ENCODE measurements at places on chromosomes 2 and 18.

GRCh38 chr2:121907928-121908327, 152.5 kb downstream of the TSN start:
- DNase-seq = no peak

GRCh38 chr2:215919624-215920243, 93.6 kb downstream of the MREG start:
- no peak for DNase-seq

GRCh38 chr2:35080231-35080910, 1275.2 kb upstream of the CRIM1 start:
- DNase-seq = no peak

- DNase-seq = no peak
Measured at GRCh38 chr2:235920216-235920865, 247.8 kb downstream of the GBX2 start.

GRCh38 chr2:186917866-186918265, 68.9 kb upstream of the ZSWIM2 start:
- no peak for DNase-seq

DNA sequence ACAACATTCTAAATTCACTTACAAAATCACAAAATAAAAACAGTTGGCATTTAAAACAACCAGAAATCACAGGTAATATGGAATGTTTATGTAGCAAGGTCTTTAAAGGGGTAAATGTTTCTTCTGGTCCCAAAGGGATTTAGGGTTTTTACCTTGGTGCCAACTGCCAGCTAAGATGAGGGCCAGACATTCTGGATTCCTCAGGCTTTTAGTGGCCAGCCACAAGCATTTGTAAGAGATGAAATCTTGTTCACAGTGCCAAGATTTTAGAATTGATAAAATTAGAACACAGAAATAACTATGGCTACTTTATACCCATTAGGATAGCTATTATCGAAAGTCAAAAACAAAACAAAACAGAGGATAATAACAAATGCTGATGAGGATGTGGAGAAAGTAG, 60.4 kb upstream of the CDKL4 start:
- DNase-seq = no peak

DNA sequence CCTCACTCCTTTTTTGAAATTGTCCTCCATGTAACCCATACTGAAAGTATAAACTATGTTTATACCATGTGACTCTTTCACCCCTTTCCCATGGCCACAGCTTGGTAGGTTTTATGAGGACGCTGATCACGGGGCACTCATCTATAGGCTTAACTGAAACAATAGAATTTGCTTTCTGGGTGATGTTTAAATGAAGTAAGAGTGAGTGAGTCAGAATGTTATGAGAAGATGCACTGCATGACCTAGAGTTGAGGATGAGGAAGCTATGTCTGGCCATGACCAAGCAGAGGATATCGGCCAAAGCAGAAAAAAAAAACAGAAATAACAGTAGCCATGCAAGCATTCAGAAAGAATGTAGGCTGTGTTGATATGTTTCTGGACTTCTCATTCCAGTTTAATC, 34.9 kb downstream of the SCN1A start:
- DNase-seq = no peak

DNA sequence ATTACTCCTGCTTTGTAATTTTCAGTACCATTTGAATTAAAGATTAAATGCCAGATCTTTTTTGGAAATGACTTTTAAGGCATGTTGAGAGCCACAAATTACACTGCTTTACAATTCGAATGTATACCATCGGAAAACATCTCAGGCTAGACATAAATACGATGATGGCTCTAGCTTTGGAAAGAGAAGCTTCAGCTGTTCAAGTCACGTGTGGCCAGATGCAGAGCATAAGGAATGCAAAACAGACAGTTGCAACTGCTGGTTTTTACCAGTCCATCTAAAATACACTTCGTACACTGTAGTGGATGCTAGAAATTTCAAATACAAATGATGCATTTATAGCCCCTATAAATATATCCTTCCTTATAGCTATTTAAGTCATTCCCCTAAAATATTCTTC, 8.0 kb downstream of the ZNF516 start:
- DNase-seq = no peak

DNA sequence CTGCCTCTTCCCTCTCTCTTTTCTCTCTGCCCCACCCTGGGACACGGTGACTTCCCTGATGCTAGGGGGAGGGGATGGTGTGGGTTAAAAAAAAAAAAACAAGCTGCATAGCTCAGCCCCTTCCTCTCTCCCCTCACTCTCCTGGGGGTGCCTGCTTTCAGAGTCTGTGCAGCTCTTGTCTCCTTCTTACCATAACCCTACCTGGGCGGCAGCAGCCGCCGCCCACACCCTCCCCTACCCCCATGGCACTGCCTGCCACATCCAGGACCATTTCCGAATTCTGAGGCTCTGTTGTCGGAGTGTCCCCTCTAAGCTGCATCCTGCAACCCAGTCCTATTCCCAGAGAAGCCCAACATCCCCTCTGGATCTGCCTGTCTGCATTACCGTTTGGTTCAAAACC, 16.0 kb downstream of the TTC32 start:
- DNase-seq = no peak

DNA sequence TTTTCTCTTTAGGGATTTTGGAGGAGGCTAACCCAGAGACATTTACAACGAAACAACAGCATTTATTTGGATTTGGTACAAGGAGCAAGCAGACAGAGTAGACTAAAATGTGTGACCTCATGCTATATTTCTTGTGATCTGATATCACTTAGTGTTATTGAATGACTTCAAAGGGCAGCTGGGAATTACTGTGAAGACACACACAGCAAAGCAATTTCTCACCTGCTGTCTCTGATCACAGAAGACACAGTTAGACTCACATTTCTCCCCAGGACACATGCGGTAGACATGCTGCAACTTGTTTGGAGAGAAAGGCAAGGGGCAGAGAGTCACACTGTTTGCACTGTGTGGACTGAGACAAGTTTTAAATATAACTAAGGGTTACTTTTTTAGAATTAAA, 67.5 kb downstream of the LTBP1 start:
- no peak for DNase-seq

GRCh38 chr2:156890529-156891148, 366.9 kb upstream of the GALNT5 start:
- no peak for DNase-seq

GRCh38 chr18:44974174-44974573, 293.5 kb downstream of the SETBP1 start:
- no peak for DNase-seq

DNA sequence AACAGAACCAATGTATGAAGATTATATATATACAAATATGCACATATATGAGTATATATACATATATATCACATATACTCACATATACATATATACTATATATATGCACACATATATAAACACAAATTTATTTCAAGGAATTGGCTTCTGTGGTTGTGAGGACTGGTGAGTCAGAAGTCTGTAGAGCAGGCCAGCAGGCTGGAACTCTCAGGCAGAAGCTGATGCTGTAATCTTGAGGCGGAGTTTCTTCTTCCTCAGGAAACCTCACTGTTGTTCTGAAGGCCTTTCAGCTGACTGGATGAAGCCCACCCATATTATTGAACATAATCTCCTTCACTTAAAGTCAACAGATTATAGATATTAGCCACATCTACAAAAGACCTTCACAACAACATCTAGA, 143.9 kb upstream of the CREB1 start:
- DNase-seq = no peak

GRCh38 chr2:132669908-132670495, at the start of gene LYPD1:
LYPD1 (minus strand) TSS chr2:132670205; CDS start chr2:132669932, 273 bp downstream.
- no peak for DNase-seq

GRCh38 chr2:151971301-151972051, 127.4 kb downstream of the CACNB4 start:
- no peak for DNase-seq

- DNase-seq = no peak
Measured at GRCh38 chr18:38966841-38967240, 1401.2 kb upstream of the CELF4 start.

DNA sequence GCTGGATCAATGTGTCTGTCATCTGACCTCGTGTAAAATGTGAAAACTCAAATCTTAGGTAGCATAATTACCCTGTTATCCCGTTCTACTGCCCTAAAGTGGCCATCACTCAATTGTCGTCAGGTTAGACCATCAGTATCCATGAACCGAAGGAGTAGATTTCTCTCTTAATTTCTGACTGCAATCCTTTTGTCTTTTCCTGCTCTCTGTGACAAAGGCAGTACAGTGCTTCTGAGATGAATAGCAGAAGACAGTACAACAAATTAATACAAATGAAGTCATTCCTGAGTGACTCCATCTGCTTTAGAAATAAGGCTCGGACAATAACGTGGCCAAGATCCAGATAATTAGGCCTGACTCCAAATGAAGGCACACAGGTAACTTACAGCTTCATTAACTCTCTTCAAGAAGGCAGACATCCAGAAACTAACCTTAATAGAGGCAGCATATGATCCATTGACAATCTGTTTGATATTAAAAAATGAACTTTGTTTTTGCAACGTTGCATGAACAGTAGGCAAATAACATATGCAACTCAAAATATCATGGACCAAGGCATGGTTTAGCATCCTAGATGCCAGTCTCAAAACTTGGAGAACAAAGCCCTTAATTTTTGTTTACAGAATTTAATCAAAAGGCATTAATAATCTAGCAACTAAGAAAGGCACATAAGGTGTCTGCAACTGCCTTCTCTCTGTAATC, 96.7 kb upstream of the CDH20 start:
- DNase-seq = no peak

DNA sequence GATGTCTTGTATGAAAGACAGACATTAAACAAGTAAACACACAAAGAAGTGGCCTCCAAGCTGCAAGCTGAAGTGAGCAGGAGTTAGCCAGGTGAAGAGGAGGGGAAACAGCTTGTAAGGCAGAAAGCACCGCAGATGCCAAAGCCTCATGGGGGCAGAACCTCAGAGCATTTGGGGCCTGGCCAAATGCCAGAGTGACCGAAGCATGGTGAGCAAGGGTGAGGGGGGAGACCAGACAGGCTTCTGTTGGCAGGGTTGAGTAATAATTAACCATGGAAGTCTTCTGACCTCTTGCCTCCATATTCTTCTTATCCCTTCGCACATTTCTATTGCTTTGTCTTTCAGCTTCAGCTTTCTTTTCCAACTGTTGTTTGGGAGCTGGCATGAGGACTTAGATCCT, 5.6 kb downstream of the QPCT start:
- no peak for DNase-seq

GRCh38 chr2:11457935-11458334, 8.0 kb downstream of the E2F6 start:
- no peak for DNase-seq

DNA sequence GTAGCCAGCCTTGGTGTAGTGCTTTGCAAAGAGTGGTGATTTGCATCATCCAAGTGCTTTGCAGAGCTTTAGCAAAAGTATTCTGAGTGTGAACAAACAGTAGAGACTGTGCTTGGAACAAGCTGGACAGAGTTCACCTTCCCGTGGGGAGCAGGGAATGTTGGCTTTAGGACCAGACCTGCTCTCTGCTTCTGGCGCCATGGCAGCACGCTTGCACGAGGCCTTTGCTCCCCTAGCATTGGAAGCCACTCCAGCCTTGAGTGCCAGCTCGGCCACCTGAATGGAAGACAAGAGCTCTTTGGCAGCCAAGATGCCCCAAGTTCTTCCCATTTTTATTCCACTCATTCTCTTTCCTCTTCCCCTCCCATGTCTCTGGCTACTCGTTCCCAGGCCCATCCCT, 250.8 kb upstream of the OSR1 start:
- DNase-seq = no peak

DNA sequence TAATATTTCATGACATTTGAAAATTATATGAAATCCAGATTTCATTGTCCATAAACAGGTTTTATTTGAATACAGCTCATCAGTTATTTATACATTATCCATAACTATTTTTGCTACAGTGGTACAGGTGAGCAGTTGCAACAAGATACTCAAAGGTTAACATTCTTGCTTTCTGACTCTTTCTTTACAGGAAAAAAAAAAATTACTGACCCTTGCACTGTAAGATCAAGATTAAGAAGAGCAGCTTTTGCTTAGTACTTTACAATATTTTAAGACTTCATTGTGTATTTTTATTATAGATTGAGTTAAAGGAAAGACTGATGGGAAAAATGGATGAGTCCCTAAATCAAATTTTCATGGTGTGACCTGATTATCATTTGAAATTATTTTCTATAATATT, 11.2 kb downstream of the ETAA1 start:
- no peak for DNase-seq

GRCh38 chr2:68762665-68763064, 28.1 kb downstream of the ARHGAP25 start:
- DNase-seq = no peak

GRCh38 chr2:119066272-119066804, 92.2 kb downstream of the C1QL2 start:
- no peak for DNase-seq

DNA sequence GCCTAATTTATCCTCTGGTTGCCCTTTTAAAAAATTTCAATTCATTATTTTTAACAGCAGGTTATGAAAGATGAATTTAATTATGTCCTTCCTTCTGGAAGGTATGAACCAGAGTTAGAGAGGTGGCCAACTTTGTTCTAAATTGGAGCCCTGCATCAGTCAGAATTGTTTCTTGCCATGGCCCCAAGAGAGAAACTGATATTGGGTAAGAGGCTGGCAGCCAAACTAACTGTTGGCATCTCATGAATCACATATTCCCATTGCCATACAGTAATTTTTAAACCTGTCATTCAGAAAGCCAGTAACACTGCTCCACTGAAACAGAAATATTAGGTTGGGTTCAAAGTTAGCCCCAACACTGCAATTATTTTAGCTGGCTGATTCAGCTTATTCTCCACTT, 67.4 kb downstream of the SMAD2 start:
- no peak for DNase-seq

DNA sequence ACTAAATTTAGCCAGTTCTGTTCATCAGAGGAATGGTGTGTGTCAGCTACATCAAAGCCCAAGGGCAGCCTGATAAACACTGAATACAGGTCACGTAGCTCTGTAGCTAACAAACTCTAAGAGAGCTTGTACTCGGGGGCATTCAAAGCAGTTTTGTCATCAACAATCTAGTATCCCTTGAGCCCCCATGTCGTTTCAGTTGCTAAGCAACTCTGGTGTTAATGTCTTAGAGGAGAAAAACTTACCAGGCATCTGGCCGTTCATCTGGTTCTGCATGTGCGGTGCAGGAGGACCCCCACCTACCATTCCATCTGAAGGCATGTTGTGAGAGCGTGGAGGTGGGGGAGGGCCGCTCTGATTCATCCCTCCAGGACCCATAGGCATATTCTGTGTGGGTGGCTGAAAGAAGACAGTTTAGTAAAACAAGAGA, 33.1 kb downstream of the SS18 start:
- DNase-seq = no peak

DNA sequence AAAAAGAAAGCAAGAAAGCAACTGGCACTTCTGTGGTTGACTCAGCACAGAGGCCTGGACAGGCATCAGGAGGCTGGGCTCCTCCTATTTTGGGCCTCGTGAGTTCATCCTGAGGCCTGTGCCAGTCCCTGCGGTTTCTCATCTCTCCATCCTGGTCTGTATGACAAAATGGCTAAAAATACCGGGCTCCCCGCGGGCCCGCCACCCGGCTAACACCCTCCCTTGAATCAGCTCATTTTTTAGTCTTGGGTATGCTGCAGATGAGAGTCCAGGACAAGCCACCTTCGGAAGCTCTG, 62.3 kb upstream of the YWHAQ start:
- no peak for DNase-seq

All from stimulated activated CD4-positive, alpha-beta T cell treated with anti-CD3 and anti-CD28 coated beads, Interleukin-4, amount 100 ng/mL, for 48 hours (primary cell).